Activated CD4-positive, alpha-beta T cell treated with anti-CD3 and anti-CD28 coated beads, Interleukin-2, Interleukin-6, amounts not matched to agents 100 ng/mL and 50 ng/mL, durations not matched to agents 16 hours and 8 hours (primary cell): ENCODE measurements at places on chromosomes 6 and 20.

- peak; percentile 40 for DNase-seq
These were observed 674 bp downstream of the MAPK14 start for GRCh38 chr6:36028088-36028876.

DNA sequence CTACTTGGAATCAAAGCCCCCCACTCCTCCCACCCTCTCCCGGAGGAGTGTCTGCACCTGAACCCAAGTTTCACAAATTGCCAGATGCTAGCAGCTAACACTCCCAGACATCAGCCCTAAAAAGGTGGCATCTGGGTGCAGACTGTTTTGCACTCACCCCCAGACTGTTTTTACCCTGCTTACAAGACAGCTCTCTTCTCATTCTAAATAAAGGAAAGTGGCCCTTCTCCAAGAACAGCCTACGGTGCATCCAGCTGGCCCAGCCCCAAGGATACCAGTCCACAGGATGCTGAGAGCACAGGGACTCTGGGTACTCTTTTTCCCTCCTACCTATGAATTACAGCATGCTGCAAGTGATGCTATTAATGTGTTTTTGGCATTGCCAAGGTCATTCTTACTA lies 842.0 kb upstream of the FLRT3 start:
- DNase-seq: no peak

GRCh38 chr6:17938901-17939300 lies 48.5 kb downstream of the KIF13A start:
- no peak for DNase-seq

GRCh38 chr20:63821811-63822210 lies 9.3 kb downstream of the ZBTB46 start:
- no peak for DNase-seq

- no peak for DNase-seq
These were observed 185.6 kb upstream of the MCHR2 start for GRCh38 chr6:100179576-100179975.

GRCh38 chr6:131764350-131764749 lies 43.5 kb upstream of the ENPP1 start:
- DNase-seq: no peak

DNA sequence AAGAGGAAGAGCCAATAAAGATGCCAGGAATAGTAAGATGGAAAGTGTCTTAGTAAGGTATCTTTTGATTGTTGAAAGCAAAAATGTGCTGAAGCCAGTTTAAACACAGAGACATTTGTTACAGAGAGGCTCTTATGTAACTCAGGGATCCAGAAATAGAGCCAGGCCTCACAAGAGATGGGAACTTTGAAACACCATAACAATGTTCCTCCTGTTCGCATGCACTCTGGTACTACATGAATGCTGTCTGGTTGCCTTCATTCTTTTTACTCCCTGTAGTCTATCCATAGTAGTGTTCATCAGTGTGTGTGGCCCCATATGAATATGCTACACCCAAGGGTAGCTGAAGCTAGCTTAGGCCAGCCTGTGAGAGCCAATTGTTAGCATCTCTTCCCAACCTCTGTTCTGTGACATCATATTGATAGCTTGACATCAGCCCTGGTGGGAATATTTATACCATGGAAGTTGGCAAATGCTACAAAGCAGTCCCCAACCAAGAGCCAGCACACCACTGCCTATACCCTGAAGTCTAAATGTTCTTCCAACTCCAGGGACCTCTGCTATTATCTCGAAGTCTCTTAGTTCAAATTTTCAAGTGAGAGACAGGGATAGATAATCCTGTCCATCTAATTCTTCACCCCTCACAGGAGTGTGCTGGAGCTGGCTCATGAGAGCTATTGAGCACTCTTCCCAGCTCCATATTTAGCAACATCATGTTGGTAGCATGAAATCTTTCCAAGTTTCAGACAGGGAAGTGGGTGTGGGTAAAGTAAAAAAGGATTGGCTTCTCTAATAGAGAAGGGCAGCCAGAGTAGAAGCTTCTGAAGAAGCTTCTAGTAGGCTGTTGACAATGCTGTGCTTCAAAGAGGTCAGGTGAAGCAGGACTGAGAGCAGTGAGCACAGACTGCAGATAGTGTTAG lies 7.0 kb downstream of the NDUFAF5 start:
- DNase-seq: no peak

DNA sequence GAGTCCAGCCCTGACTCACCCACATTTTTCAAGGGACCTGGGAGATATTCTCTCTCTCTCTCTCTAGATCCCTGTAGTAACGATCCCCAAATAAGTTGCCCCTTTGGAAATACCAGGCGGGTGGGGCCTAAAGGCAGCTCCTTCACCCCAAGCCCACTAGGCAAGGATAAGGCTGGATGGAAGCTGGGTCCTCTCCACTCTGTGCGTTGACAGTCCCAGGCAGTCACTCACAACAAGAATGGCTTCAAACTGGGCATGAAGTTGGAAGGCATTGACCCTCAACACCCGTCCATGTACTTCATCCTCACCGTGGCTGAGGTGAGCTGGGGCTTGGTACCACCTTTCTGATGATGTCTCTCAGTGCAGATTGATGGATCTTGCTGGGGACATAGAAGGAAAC lies 21.6 kb downstream of the L3MBTL1 start:
- no peak for DNase-seq

DNA sequence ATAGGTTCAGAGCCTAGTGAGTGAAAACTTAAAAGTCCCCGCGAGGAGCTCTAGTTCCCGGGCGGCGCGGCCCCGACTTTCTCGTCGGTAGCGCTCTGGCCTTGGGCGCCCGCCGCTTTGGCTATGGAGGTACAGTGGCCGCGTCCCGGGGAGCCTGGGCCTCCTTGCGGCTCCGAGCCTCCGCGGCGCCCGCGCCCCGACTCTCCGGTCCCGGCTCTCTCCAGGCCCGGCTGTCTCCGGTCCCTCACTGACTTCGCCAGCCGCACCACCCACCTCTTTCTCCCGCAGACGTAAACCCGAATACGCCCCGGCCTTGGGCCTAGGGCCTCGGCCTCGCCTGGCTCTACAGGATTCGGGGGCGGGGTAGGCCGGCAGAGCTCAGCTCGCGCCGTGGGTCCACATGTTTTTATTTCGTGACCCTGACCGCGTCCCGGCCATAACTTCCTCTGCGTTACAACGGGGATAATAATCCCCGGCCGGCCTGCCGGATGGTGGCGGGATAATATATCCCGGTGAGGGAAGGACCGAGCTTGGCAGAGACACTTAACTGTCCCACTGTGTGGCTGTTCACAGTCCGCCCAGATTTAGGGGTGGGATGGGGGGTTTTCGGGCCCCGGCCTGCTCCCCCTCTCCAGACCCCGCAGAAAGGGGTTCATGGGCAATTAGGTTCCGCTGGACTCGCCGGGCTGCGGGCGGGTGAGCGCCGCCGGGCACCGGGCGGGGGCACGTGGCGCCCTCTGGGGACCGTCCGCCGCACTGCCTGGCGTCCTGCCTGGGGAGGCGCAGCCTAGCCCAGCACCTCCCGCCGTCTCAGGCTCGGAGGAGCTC lies 10.0 kb upstream of the TBX18 start:
- DNase-seq: peak; percentile 53

DNA sequence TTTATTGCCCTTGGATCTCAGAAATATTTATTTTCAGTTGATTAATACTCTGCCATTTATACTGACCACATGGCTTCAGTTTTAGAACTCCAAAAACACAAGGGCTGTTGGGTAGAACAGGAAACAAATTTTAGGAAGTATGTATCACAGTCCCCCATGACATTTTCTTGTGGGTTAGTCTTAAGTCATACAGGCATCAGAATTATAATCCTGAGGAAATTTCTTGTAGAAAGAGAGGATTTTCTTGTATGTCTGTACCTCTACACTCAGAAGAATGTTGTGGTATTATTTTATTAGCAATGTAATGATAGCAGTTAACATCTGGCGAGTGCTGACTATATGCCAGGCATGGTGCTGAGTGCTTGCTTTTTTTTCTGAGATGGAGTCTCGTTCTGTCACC lies 302.9 kb downstream of the CLIC5 start:
- no peak for DNase-seq

GRCh38 chr6:110852773-110853172 lies 21.8 kb upstream of the AMD1 start:
- DNase-seq: no peak

DNA sequence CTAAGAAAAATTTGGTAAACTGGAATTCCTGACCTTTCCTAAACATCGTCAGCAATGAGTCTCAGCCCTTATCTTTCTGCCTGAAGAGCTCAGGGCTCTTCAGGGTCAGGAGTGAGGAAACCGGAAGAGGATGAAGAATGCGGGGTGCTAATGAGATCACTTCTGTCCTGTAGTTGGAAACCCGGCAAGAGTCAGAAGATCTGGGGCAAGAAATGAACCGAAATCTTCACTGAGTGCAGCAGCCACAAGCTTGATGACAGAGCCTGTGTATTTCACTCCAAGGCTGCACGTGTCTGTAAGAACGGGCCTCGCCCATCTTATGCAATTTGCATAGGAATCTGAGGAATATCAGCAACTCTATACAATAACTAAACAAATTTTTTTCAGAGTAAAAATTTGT lies 60.4 kb upstream of the QKI start:
- no peak for DNase-seq
